Activated CD4-positive, alpha-beta memory T cell treated with anti-CD3 and anti-CD28 coated beads for 36 hours (primary cell): ENCODE measurements at places on chromosomes 16 and 17. TPM values are rescaled to one million over a fixed set of nuclear protein-coding genes. Genes with fewer than 3 reads are reported as not detected.
A peak's percentile ranks its signal among the peaks of the same experiment; 100 is the strongest.

DNA sequence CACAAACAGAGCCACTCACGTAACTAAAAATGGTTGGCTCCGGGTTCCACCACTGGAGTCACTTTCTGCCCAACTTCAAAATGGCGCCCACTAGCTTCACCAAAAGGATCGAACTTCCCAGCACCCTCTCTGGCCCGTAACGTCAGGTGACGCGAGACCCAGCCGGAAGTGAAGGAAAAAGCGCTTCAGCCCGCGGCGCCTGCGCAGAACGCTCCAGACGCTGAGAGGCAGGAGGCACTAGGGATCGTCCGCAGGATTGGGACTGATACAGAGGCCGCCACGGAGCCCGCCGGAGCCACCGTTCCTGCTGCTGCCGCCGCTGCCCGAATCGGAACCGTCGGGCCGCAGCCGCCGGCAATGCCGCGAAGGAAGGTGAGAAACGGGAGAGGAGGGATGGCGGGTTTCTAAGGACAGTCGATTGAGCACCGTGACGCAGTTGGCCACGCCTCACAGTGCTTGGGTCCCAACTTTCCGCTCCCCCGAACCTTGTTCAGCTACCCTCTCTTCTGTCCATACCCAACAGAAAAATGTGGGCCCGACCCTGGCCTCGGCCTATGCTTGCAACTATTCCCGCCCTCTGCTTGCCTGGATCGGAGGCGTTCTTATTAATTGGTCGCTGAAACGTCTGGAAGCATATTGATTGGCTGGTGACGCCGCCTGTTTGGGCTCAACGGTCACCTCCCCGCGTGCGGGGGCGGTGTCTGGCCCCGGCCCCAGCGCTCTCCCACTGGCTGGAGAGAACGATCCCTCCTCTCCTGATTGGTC, at the start of gene KAT7:
Gene KAT7 (plus strand): TSS at position 204 of the 765 bp plus-strand sequence. CDS start 154 bp downstream, at position 358.
- H3K27ac ChIP-seq: peak within 1 kb of the TSS; percentile 95
- H3K4me3 ChIP-seq: peak within 1 kb of the TSS; percentile 91
- peaks cover 51% of the 10 kb centered on the region for H3K4me1 ChIP-seq
- H3K36me3 ChIP-seq: peaks cover 33% of the 10 kb centered on the region
- peak; percentile 99 for DNase-seq

The HOXB4 gene
- 2.3 TPM for total RNA-seq

The CENPX gene
- 85.8 TPM for total RNA-seq

The TP53TG3F gene
- total RNA-seq: not detected

DNA sequence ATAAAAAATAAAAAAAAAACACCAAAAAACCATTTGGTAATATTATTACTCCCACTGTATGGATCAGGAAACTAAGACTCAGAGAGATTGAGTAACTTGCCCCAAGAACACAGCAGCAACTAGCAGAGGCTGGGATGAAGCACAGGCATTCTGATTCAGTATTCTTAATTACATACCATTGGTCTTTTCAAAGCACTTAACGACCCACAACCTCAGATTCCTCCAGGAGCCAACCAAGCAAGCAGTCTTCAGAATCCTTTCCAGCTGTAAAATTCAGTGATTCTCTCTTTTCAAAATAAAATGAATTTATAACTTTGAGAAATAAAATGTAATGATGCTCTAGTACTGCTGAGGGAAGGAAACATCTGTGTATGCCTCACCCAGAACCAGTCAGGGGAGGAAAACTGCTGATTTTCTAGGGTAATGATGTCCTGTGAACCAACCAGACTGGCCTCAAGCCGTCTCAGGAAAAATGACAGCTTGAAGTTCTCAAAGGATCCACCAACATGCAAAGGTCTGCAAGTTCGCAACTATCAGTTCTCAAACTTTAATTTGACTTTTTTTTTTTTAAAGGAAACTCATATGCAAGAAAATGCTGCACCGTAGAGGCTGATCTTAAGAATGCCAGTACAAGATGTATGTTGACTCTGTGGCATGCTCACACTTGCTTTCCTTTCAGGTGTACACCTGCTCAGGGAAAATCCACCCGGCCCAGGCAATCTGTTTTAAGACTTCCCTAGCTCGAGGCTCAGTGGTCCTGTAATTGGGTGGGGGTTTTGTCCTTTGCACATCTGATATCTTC, 9.0 kb downstream of the CUEDC1 start:
- H3K4me1 ChIP-seq: peaks cover 34% of the 10 kb centered on the region
- peak overlapping the region; percentile 33 for H3K4me3 ChIP-seq
- no peaks in the 10 kb centered on the region for H3K36me3 ChIP-seq
- H3K27ac ChIP-seq: no peak overlapping the region
- peaks cover 9% of the 10 kb centered on the region for H3K27me3 ChIP-seq

The CCL14 gene
- not detected for total RNA-seq

DNA sequence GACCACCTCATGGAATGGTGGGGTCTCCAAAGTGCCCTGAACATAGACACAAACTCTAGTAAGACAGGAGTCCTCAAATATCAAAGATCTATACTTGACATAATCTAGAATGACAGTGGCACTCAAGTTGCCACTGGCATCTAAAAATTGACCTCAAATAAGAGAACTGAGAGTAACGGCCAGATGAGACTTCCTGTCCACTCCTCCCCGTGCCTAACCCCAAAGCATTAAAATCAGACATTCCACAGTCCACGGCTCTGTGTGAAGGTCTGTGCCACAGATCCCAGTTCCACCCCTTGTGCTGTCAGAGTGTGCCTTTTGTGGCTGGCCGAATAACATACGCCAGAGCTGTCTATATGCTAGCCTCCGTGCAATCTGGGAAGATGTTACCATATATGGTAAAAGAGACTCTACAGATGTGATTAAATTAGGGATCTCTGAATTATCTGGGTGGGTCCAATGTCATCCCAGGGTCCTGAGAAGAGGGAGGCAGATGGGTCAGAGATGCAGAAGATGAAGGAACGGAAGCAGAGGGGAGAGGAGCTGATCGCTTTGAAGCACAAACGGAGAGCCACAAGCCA, 21.0 kb upstream of the EVPL start:
- H3K4me3 ChIP-seq: no peak overlapping the region
- no peaks in the 10 kb centered on the region for H3K27me3 ChIP-seq
- no peak for DNase-seq
- H3K4me1 ChIP-seq: peaks cover 25% of the 10 kb centered on the region
- no peak overlapping the region for H3K27ac ChIP-seq

DNA sequence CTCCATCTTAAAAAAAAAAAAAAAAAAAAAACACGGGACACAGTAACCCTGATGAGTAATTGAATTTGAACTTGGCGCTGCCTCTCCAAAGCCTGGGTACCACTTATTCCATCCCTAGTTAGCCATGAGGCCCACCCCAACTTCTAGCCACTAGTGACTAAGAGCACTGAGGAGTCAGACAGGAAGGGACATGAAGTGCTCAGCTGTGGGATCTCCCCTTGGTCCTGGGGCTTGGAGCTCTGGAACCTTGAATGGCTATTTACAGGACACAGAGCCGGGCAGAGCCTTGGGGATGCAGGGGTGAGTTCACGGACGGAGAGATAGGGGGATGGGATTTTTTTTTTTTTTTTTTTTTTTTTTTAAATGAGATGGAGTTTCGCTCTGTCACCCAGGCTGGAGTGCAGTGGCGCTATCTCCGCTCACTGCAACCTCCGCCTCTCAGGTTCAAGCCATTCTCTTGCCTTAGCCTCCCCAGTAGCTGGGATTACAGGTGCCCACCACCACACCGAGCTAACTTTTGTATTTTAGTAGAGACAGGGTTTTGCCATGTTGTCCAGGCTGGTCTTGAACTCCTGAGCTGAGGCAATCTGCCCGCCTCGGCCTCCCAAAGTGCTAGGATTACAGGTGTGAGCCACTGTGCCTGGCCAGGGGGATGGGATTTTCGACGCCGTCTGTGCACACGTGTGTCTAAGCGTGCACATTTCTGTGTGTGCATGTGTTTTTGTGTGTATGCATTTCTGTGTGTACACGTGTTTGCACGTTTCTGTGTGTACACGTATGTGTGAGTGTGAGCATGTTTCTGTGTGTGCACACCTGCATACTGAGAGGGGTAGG, 20.4 kb upstream of the CIBAR2 start:
- H3K36me3 ChIP-seq: no peaks in the 10 kb centered on the region
- H3K27ac ChIP-seq: no peak overlapping the region
- no peak overlapping the region for H3K4me3 ChIP-seq
- no peaks in the 10 kb centered on the region for H3K4me1 ChIP-seq

The DYNLL2 gene
- total RNA-seq: 26.8 TPM

DNA sequence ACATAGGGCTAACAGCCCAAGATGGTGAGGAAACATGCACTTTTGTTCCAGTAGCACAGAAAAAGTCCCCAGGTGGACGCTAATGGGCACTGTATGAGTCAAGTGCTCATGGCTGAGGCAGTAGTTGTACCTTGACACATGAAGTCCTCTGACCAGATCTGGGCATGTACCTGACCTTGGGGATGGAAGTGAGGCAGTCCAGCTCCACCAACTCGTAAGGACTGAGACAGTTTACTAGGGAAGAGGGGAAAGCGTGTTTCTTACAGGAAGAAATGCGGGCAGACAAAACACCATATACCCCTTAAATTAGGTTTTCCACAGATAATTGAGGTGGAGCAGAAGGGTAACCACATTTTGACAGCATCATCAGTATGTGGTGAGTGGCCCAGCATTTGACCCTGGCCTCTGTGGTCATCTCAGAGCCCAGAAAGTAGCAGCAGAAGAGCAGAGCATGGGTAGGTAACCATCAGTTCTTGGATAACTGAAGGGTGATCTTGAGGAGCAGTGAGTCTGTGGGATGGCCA, 32.4 kb upstream of the METTL9 start:
- no peaks in the 10 kb centered on the region for H3K36me3 ChIP-seq
- no peak overlapping the region for H3K27ac ChIP-seq
- peaks cover 3% of the 10 kb centered on the region for H3K4me1 ChIP-seq
- DNase-seq: no peak

The SLC25A39 gene
- 122 TPM for total RNA-seq

DNA sequence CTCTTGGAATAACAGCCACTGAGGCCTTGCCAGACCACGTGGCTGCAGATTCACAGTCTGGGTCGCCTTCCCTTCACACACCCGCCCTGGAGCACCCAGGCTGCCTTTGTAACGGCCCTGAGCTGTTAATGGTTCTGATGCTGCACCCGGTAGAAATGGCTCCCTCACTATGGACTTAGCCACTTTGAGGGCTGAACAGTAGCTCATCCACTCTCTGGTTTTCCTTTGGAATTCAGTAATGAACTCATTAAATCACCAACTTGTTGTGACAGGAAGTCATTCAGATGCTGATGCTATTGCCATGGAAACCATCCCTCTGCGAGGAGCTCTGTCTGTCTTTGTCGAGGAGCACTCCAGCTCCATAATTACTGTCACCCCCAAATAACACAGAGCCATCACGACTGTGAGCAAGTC, 59.2 kb downstream of the CDK5R1 start:
- no peaks in the 10 kb centered on the region for H3K27me3 ChIP-seq
- no peaks in the 10 kb centered on the region for H3K36me3 ChIP-seq
- H3K27ac ChIP-seq: no peak overlapping the region
- H3K4me1 ChIP-seq: peaks cover 8% of the 10 kb centered on the region
- no peak overlapping the region for H3K4me3 ChIP-seq
- DNase-seq: no peak

DNA sequence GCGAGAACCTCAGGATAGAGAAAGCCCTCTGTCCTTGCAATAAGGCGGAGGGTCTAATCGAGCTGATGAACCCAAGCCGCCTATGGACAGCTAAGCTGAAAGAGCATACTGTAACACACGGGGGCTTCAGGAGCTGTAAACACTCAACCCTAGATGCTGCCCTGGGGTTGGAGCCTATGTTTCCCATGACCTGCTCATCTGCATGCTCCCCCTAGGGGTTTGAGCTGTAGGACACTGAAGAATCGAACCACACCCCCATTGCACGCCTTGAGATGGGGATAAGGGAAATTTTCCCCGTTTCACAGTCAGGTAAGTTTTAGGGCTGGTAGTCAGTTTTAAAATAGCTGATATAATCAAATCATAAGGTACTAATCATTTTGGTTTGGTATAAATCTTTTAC, 675.6 kb upstream of the CDH8 start:
- H3K4me1 ChIP-seq: no peaks in the 10 kb centered on the region
- DNase-seq: no peak
- H3K27ac ChIP-seq: no peak overlapping the region
- no peaks in the 10 kb centered on the region for H3K36me3 ChIP-seq

The SPATA32 gene
- total RNA-seq: 0.12 TPM
